ENCODE measurements at places on chromosomes 2 and 18. TPM values are rescaled to one million over a fixed set of nuclear protein-coding genes. Genes with fewer than 3 reads are reported as not detected.

Gene ZNF385B
- 4.1 TPM for total RNA-seq

Gene DSEL
- 2.2 TPM for total RNA-seq

Gene MPP4
- total RNA-seq: not detected

Gene CPO
- 0.27 TPM for total RNA-seq

Gene FRZB
- total RNA-seq: 1.1 TPM

Gene CASP10
- 6.4 TPM for total RNA-seq

Gene EGR4
- not detected for total RNA-seq

DNA sequence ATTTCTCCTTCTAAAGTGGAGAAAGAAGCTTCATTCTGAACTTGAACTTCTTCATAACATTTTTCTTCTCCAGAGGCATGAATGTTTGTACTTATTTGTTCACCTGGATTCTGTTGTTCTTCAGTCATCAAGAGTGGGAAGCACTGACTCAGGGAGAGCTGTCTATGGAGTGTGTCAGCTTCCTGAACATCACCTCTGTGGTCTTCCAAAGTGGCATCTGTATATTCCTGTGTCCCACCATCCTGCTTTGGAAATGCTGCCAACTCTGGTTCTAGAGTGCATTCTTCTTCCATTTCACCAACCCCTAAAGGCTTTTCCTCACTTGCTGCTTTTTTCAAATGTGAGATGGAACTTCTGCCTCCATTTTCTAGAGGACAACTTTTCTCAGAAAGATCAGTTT, 59.5 kb downstream of the TTN start:
- DNase-seq: no peak

DNA sequence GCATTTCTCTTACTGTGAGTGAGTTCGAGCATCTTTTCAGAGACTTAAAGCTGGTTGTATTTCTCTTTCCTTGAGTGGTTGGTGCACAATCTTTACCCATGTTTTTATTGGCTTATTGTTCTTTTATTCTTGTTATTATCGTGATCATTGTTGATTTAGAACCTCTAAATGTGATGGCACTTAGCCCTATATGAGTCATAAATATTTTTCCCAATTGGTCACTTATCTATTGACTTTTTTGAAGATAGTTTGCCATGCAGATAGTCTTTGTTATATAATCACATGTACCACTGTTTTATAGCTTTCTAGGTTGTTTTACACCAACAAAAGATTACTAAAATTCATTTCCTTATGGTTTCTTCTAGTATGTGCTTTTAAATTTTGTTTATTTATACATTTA, 141.6 kb upstream of the MSH6 start:
- DNase-seq: no peak

DNA sequence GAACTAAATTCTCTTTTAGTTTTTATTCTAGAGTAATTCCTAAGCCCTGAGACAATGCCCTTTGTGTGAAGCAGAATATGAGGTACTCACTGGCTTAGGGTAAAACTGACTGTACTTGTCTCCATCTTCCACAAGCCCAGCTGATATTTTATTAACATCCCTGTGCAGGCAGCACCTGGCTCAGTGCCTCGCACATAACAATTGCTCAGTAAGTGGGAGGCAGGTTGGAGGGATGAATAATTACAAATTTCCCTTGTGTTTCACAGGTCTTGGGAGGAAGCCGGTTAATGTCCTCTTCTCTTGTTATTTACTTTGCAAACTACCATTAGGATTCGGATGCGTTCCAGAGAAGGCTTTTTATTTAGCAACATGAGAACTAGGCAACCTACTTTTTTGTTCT, 249.8 kb upstream of the FSHR start:
- DNase-seq: no peak

- DNase-seq: no peak
Observed at GRCh38 chr2:176004934-176005333, 2.9 kb upstream of the LNPK start.
